T-helper 1 cell (primary cell): ENCODE measurements at places on chromosomes 3 and 15.

- no peak for DNase-seq
Observed at GRCh38 chr3:167394003-167394402, 13.9 kb upstream of the ZBBX start.

GRCh38 chr15:94917068-94917467 lies 685.7 kb downstream of the MCTP2 start:
- DNase-seq: no peak

DNA sequence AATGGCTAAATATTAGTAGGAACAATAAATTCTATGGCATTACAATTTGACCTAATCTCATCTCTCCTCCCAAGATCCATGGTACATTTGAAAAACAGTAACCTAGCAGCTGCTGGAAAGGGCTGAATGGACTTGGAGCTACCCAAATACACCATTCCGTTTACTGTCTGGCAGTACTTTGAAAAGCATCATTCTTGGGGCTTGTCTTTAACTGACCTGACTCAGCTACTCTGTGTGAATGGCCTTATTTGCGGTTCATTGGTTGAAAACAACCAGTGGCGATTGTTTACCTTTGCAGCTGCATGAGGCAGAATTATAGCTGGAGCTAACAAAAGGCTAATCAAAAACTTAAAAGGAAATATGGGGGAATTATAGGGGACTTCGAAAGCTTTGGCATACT lies 311.2 kb upstream of the MCTP2 start:
- DNase-seq: no peak

GRCh38 chr3:119690043-119690656 lies 12.7 kb upstream of the CFAP91 start:
- DNase-seq: no peak

DNA sequence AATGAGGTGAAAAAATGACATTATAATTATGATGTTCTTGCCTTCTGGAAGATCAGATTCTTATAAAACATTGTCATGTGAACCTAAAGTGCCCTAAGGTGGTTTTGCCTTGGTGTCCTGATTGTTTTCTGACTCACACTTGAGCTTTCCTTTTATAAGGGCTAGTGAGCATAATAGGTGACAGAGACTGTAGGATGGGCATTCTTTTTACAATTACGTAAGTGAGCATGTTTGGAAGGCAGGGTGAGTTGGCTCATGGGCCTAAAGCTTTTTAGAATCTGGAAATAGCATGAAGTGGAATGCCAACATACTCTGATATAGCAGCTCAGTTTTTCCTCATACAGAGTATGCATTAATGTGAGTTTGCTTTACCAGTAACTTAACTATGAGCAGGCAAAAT lies 41.2 kb downstream of the CRYBG3 start:
- DNase-seq: no peak

DNA sequence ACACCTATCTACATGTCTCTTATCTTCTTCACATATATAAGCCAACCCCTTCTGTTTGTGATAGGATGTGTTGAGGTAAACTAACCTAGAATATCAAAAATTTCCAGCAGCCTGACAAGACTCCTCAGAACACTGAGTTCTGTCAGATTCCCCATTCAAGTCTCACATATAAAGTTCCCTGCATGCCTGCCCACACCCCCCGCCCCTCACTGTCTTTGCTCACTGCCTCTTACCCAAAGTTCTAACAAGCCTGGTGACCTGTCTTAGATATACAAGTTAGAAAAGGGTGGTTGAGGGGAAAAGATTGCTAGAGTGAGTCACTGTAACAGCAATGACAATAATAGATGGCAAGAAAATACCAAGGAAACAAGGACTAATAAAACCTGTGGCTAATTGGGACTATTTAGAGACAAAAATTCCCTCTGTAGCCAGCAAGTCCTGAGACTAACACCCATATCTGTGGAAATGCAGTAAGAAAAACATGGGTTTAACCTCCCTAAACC lies 40.1 kb downstream of the FBXO22 start:
- no peak for DNase-seq

GRCh38 chr15:92636908-92637481 lies 18.6 kb downstream of the FAM174B start:
- no peak for DNase-seq

DNA sequence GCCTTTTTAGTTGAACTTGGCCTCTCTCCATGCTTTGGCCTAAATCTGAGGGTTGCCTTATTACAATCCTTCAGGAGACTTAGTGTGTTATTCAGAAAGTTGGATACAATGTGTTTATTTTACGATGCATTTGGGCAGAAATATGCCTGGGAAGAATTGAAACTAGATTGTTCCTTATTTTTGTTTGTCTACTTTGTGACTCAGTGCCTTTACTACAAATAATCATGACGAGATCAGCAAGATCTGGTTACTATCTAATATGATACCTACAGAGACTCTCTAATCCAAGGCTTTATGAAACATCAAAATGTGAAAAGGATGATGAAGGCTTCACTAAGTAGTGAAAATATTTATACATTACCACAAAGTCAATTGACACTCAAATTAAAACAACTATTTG lies 82.2 kb downstream of the RBMS3 start:
- no peak for DNase-seq

- DNase-seq: no peak
Observed at GRCh38 chr3:24156466-24156865, 211.4 kb downstream of the NR1D2 start.

DNA sequence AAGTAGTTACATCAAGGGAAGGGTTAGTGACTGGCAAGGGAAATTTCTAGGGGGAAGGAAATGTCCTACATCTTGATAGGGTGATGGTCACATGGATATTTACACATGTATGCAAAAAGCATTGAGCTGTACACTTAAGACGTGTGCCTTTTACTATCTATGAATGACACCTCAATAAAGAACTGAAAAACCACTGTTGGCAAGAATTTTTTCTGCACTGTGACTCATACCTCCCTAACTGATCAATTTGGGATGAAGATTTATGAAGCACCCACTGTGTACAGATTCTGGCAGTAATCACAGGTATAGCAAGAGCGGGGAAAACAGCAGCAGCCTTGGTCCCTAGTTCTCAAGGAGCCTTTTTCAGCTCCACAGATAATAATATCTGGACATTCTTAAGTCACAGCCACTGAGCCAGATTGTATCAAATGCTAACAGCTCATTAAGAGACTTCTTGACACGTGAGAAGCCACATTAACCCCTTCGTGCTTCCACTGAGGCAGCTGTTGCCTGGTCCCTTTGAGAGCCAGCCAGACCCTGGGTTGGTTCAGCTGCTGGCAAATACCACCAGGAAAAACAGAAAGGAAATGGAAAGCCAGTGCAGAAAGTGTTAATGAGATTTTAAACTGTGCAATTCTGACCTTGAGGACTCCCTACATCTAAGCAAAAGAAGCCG lies 32.0 kb upstream of the GALNT15 start:
- DNase-seq: no peak

DNA sequence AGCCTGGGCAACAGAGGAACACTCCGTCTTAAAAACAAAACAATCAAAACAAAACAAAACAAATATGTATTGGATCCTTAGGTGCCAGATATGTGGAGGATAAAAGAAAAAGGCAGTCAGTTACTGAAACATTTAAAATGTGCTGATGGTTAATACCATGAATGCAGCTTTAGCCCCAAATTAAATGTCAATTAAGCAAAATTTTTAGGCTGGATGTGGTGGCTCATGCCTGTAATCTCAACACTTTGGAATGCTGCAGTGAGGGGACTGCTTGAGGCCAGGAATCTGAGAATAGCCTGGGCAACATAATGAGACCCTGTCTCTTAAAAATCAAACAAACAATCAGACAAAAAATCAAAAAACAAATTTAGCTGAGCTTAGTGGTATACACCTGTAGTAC lies 8.5 kb upstream of the CHMP2B start:
- no peak for DNase-seq

DNA sequence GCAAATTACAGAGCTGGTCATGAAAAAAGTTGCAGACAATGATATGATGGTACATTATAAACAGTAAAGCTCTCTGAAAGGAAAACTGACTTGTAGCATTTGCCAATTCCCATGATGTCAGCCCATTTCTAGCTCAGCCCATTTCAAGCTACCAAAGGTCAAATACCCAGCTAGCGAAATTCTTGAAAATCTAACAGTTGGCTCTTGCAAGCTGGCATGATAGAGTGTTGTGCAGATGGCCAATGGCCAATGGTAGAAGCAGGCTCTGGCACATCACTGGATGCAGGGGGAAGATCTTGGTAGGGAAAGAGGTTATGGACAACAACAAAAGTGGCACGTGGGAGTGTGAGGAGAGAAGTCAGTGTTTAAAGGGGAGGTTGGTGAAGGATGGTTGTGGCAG lies 36.7 kb downstream of the RASGRF1 start:
- no peak for DNase-seq

- no peak for DNase-seq
Observed at GRCh38 chr3:129036222-129037092, 24.1 kb upstream of the GP9 start.

GRCh38 chr15:34160735-34161134 lies 49.2 kb downstream of the KATNBL1 start:
- DNase-seq: no peak

GRCh38 chr3:173799060-173799816 lies 401.7 kb downstream of the NLGN1 start:
- DNase-seq: no peak

DNA sequence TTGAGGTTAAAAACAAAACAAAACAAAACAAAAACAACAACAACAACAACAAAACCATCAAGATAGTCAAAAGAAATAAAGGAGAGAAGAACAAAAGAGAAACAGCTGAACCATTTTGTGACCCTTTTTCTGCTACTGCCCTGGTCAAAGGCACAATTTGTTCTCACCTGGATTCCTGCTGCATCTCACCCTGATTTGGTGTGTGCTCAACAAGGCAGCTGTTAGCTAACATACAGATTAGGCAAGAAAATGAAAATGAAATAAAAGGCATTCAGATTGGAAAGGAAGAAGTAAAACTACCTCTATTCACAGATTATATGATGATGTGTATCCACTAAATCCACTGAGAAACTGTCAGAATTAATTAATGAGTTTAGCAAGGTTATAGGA lies 28.7 kb upstream of the XIRP1 start:
- DNase-seq: no peak

DNA sequence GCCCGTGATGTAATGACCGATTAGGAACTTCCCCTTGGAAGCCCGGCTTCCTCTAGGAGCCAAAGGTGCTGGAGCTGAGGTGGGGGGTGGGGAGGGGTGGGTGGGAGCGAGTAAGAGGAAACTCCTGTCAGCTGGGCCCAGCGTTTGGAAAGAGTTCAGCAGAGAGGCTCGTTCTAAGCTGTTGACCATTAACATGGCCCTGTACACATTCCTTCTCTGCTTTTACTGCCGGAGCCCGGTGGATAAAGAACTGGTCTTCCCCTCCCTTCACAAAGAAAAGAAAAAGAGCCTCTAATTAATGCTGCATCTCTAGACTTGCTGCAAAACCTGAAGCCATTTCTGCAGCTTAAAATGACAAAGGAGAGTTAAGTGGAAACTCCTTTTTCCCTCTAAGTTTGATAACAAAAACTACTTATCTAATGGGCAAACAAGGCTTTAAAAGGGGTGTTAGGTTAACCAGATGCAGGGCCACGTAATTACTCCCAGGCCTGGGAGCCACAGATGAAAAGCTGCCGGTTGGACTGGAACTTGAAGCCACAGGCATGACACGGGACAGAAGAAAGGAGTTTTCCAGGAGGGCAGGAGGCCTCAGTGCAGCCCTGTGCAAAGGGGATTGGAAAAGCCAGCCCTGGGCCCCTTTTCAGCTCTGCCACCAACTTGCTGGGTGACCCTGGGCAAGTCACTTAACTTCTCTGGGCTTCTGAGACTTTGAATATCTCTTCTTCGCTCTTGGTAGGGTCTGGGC lies 71.3 kb downstream of the SMAD6 start:
- DNase-seq: no peak
